ENCODE measurements at places on chromosomes 5 and 9. TPM values are rescaled to one million over a fixed set of nuclear protein-coding genes. Genes with fewer than 3 reads are reported as not detected.

SLC4A9 gene
- total RNA-seq, result not detected

S1PR3 gene
- total RNA-seq, result 7.1 TPM

MZB1 gene
- total RNA-seq, result 48.3 TPM

TSSK1B gene
- not detected for total RNA-seq

GDNF gene
- total RNA-seq, result 0.60 TPM

DMRTA1 gene
- total RNA-seq, result not detected

PAPPA gene
- total RNA-seq, result not detected

CXCL14 gene
- not detected for total RNA-seq

IL33 gene
- total RNA-seq, result not detected

PCDHGB3 gene
- total RNA-seq, result 0.85 TPM

UBE2QL1 gene
- 0.67 TPM for total RNA-seq

GABRB2 gene
- not detected for total RNA-seq

JAKMIP2 gene
- 4.1 TPM for total RNA-seq

DNA sequence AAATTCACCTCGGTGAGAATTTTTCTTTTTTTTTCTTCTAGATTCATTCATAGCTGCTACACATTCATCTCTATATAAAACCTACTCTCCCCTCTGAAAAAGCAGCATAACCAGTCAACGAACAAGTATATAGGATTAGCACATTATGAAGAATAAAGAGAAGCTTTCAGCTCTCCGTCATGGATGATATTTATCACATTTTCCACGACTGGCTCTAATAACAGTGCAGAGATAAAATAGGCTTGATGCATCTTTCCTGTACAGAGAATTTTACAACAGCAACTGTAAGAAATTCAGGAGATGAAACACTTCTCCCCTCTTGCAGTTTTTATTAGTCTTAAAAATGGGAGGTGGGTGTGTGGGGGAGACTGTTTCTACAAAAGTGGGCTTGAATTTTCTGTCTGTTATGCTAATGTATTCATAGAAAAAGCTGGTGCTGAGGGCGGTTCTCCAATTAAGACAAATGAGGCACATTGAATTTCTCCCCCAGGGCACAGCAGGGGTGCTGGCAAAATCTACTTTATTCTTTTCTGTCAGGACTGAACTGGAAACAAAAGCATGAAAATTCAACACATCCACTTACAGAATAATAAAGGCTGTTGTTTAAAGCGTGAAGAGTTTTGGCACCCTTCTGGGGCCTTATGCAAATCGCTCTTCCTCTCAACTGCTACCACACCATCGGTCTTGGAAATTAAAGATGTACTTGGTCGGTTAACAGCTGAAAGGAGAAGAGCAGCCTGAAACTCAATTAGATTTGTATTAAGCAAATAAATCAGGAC is 233.9 kb upstream of the ZNF608 start:
- no peaks in the 10 kb centered on the region for H3K4me1 ChIP-seq
- no peak overlapping the region for H3K27ac ChIP-seq
- no peak for DNase-seq
- no peak overlapping the region for H3K4me3 ChIP-seq
- H3K27me3 ChIP-seq, result no peaks in the 10 kb centered on the region

DNA sequence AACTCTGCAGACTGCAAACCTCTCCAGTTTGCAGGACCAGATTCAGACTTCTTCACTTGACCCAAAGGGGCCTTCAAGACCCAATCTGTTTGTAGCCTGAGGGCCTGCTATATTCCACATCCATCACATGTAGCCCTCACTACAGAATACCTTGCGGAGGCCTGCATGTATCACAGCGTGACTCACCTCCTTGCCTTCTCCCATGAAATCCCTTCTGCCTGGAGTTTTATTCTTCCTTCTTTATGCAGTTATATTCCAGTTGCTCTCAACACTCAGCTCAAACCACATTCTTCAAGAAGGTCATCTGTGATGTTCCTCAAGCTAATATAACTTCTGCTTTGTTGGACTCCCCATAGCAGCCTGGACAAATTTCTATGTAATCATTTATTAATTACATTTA is 198.5 kb upstream of the PTGER4 start:
- H3K4me3 ChIP-seq, result no peak overlapping the region
- peaks cover 65% of the 10 kb centered on the region for H3K4me1 ChIP-seq
- H3K27ac ChIP-seq, result no peak overlapping the region
- H3K27me3 ChIP-seq, result no peaks in the 10 kb centered on the region

- H3K36me3 ChIP-seq, result no peaks in the 10 kb centered on the region
- peaks cover 3% of the 10 kb centered on the region for H3K27me3 ChIP-seq
- H3K4me1 ChIP-seq, result no peaks in the 10 kb centered on the region
- DNase-seq, result no peak
- H3K27ac ChIP-seq, result no peak overlapping the region
- no peak overlapping the region for H3K4me3 ChIP-seq
Observed at GRCh38 chr9:98295824-98296223, 40.4 kb upstream of the TBC1D2 start.

DNA sequence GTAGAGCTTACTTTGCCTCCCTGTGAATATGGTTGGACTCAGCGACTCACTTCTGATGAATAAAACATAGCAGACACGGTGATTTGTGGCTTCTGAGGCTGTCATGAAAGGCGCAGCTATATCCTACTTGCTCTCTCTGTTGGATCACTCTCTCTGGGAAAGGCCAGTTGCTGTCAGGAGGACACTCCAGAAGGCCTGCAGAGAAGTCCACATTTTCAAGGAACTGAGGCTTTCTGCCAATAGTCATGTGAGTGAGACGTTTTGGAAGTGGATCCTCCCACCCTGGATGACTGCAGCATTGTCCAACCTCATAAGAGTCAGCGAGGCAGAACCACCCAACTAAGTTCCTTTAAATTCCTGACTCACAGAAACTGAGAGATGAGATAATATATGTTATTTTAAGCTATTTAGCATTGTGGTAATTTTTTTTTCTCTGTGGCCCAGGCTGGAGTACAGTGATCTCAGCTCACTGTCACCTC is 156.0 kb upstream of the MAST4 start:
- no peak overlapping the region for H3K27ac ChIP-seq
- H3K27me3 ChIP-seq, result peaks cover 3% of the 10 kb centered on the region
- H3K4me3 ChIP-seq, result no peak overlapping the region
- H3K36me3 ChIP-seq, result no peaks in the 10 kb centered on the region
- peaks cover 7% of the 10 kb centered on the region for H3K4me1 ChIP-seq
- DNase-seq, result no peak

GRCh38 chr9:69188975-69189374 is 14.9 kb downstream of the TJP2 start:
- H3K27me3 ChIP-seq, result no peaks in the 10 kb centered on the region
- H3K4me3 ChIP-seq, result no peak overlapping the region
- H3K4me1 ChIP-seq, result peaks cover 38% of the 10 kb centered on the region
- H3K36me3 ChIP-seq, result peaks cover 5% of the 10 kb centered on the region

- H3K27ac ChIP-seq, result no peak overlapping the region
- H3K4me1 ChIP-seq, result peaks cover 13% of the 10 kb centered on the region
- no peak for DNase-seq
- H3K27me3 ChIP-seq, result peaks cover 11% of the 10 kb centered on the region
- no peak overlapping the region for H3K4me3 ChIP-seq
Observed at GRCh38 chr5:62197697-62198096, 108.3 kb upstream of the KIF2A start.

GRCh38 chr9:101582553-101582952 is 12.2 kb downstream of the PPP3R2 start:
- H3K4me3 ChIP-seq, result no peak overlapping the region
- DNase-seq, result no peak
- H3K27ac ChIP-seq, result no peak overlapping the region
- peaks cover 1% of the 10 kb centered on the region for H3K27me3 ChIP-seq

DNA sequence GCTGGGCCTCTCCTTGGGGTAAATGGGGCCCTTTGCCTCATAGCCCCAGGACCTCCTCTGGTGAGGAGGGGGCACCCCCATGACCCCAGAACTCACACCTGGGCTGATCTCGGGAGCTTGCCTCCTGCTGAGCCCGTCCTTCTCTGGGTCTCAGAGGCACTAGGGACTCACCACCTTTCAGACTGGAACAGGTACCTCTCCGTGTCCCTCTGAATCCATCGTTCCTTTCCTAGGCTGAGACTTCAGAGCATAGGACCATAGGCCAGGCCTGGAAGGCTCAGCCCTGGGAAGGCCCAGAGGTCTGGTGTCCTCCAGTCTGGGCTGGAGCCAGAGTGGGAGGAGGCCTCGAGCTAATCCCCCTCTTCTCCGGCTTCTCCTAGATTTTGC is 97.9 kb downstream of the CACNA1B start:
- no peaks in the 10 kb centered on the region for H3K36me3 ChIP-seq
- H3K27ac ChIP-seq, result no peak overlapping the region
- DNase-seq, result no peak

DNA sequence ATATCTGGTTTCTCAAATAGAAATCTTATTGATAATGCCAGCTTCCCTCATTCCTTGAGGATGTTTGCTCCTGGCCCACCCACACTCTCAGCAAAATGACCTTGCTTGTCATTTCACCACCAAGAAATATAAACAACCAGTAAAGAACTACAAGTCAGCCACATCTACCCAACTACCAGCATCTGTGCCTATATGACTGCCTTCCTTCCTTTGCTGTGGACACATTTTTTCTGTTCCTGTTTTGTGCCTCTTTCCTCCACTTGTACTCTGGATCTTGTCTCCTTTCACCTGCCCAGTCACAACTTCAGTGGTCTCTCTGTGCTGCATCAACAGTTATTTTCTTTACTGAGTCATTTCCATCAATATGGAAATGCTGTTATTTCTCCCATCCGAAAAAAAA is 20.3 kb downstream of the KIF2A start:
- H3K36me3 ChIP-seq, result peaks cover 54% of the 10 kb centered on the region
- peak overlapping the region; percentile 68 for H3K27ac ChIP-seq
- peaks cover 56% of the 10 kb centered on the region for H3K4me1 ChIP-seq
- DNase-seq, result no peak
- H3K4me3 ChIP-seq, result no peak overlapping the region
- no peaks in the 10 kb centered on the region for H3K27me3 ChIP-seq

DNA sequence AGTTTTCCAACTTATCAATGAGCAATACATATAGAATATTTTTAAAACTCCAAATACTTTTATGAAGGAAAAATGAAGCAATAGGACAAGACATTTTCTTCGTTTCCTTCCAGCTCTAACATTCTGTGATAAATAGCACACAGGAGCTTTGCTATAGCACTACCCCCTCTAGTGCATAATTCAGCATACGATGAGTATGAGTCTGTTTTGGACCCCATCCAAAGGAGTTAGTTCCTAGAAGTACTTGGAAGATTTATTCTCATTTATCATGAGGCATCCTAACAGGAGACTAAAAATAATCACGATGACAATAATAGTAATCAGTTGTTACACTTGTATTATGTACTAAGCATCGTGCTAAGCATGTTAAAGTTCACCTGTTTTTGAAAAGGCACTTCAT is 1061.3 kb upstream of the DMAC1 start:
- no peaks in the 10 kb centered on the region for H3K36me3 ChIP-seq
- H3K4me1 ChIP-seq, result peaks cover 10% of the 10 kb centered on the region
- peaks cover 39% of the 10 kb centered on the region for H3K27me3 ChIP-seq
- DNase-seq, result no peak

GRCh38 chr9:112831281-112831851 is 59.3 kb downstream of the SLC46A2 start:
- no peaks in the 10 kb centered on the region for H3K27me3 ChIP-seq
- no peaks in the 10 kb centered on the region for H3K36me3 ChIP-seq
- no peak overlapping the region for H3K27ac ChIP-seq
- DNase-seq, result no peak
- H3K4me3 ChIP-seq, result no peak overlapping the region

GRCh38 chr5:143297756-143298155 is 105.7 kb downstream of the NR3C1 start:
- H3K4me1 ChIP-seq, result peaks cover 4% of the 10 kb centered on the region
- no peaks in the 10 kb centered on the region for H3K27me3 ChIP-seq
- DNase-seq, result no peak
- H3K36me3 ChIP-seq, result peaks cover 63% of the 10 kb centered on the region
- H3K27ac ChIP-seq, result no peak overlapping the region
- no peak overlapping the region for H3K4me3 ChIP-seq

- H3K36me3 ChIP-seq, result no peaks in the 10 kb centered on the region
- no peak for DNase-seq
- no peaks in the 10 kb centered on the region for H3K27me3 ChIP-seq
- no peak overlapping the region for H3K4me3 ChIP-seq
Observed at GRCh38 chr5:13910201-13910600, 34.3 kb downstream of the DNAH5 start.

GRCh38 chr5:178667101-178667500 is 40.3 kb upstream of the CLK4 start:
- no peak for DNase-seq
- H3K36me3 ChIP-seq, result no peaks in the 10 kb centered on the region
- no peaks in the 10 kb centered on the region for H3K4me1 ChIP-seq
- no peak overlapping the region for H3K4me3 ChIP-seq

DNA sequence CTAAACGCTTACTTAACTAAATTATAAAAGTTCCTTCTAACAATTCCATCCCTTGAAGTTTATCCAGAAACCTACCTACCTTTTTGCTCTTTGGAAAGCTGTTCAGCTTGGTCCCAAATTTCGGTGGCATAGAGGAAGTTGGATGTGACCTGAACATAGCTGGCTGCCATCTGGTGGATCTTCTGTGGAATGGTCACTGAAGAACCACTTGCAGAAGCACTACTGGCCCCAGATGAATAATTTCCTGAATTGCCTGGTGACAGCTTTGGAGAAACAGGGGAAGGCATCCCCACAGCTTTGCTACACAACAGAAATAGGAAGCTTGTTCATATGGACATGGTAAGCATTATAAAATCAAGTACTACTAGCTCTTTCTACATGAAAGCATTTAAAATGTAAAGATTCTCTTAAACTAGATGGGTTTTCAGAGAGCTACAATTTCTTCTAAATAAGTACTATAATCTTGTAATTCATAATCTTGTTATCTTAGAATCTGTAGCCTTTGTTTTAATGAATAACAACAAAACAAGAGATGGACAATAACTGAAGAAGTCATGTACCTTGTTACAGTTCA is 9.9 kb downstream of the LEAP2 start:
- no peaks in the 10 kb centered on the region for H3K27me3 ChIP-seq
- no peak for DNase-seq
- H3K27ac ChIP-seq, result no peak overlapping the region
- H3K4me3 ChIP-seq, result no peak overlapping the region

- no peak overlapping the region for H3K27ac ChIP-seq
- no peak overlapping the region for H3K4me3 ChIP-seq
- no peaks in the 10 kb centered on the region for H3K36me3 ChIP-seq
- H3K27me3 ChIP-seq, result peaks cover 34% of the 10 kb centered on the region
- H3K4me1 ChIP-seq, result peaks cover 4% of the 10 kb centered on the region
Observed at GRCh38 chr5:107680799-107681198, 10.1 kb upstream of the EFNA5 start.

DNA sequence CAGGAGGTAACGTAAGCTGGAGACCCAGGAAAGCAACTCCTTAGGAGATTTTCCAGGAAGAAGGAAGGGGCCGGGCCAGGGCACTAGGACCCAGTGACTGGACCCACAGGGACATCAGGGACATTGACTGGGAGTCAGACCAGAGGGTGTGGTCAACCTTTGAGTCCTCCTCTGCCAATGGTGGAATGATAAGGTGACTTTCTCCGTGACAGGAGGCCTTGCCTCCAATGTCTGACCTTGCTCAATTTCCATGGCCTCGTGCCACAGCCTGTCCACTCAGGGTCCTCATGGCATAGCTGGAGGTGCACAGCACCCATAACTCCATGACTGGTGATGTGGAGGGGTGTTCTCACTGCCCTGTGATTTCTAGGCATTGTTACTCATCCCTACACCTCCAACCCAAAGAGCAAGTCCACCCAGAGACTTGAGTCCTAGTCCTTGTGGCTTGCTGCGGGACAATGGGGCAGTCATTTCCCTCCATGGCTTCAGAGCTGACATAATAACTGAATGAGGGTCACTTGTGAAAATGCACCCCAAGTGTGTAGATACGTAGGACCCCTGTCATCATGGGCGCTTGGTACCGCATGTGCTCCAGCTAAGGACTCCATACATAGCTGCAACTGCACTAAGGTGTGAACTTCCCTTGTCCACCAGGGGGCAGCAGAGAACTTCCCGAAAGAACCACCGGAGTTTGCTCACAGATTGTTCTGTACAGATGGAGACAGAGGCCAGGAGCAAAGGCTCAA is 4.1 kb upstream of the AMBP start:
- H3K27ac ChIP-seq, result no peak overlapping the region
- DNase-seq, result peak; percentile 65
- H3K4me3 ChIP-seq, result no peak overlapping the region
- no peaks in the 10 kb centered on the region for H3K27me3 ChIP-seq
- no peaks in the 10 kb centered on the region for H3K36me3 ChIP-seq

Data from activated T-helper 2 cell treated with anti-CD3 and anti-CD28 coated beads, Interferon-gamma antibody, Interleukin-2, Interleukin-4, amounts not matched to agents 10 μg/mL and 5 μg/mL and 100 μg/mL, durations not matched to agents 14 hours and 24 hours and 36 hours (primary cell).